ENCODE measurements at places on chromosomes 7 and 10.

DNA sequence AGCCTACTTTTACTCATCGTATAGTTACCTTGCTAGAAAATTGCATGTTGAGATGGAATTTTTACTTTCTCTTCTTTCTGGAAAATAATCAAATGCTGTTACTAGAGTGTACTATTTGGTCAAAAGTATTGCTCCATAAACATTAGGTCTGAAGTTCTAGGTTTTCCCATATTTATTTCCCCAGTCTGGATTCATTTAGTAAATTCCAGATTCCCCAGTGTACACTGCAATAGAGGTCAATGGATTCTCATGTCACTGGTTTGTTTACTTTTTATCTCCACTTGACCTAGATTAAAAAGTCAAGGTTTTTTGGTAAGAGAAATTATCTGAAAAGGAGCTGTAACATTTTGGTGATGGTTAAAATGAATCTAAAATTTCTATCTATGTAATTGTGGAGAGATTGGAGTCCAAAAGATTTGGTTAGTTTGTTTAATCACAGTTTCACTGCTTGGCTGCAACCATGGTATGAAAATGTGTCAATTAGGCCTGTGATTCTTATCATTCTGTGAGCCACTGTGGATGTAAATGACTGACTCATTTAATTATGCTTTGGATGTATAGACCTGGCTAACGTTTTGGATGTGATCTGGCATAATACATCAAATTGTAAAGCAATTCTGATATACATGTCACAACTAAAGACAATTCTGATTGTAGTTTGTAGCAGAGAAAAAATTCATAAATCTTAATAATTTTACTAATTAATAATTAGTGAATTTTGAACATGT, 32.7 kb upstream of the STEAP4 start:
- no peak for DNase-seq

GRCh38 chr7:100685631-100686145, 8.4 kb downstream of the GIGYF1 start:
- no peak for DNase-seq

GRCh38 chr10:119330342-119330741, 123.0 kb downstream of the GRK5 start:
- DNase-seq, result no peak

- no peak for DNase-seq
These were observed 146.6 kb upstream of the AUTS2 start for GRCh38 chr7:69451715-69452114.

DNA sequence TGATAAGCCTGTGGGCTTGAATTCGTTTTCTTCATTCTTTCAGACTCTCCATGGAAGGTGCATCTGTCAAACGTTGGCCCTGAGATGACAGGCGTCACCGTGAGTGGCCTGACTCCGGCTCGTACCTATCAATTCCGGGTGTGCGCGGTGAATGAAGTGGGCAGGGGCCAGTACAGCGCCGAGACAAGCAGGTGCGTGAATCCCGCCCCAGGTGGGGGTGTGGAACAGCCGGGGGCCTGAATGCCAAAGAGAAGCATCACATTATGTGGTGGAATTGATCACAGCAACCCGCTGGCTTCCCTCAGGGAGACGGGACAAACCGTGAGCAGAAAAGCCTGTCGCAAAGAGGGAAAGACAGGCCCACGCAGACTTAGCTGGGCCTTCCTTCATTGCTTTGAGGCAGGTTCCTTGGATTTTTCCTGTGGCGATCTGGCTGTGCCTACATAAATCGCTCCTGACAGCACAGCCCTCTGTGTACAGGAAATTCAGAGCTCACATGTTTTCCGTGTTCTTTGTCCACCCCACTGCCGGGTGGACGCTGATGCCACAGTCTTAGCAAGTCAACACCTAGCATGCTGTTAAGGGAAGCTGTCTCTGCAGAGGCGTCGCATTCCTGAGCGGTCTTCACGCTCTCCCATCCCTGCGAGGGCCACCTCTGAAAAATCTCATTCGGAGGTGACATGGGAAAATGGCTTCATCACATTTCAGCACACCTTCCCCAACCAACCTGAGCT, 671.0 kb upstream of the FOXK1 start:
- DNase-seq, result no peak

DNA sequence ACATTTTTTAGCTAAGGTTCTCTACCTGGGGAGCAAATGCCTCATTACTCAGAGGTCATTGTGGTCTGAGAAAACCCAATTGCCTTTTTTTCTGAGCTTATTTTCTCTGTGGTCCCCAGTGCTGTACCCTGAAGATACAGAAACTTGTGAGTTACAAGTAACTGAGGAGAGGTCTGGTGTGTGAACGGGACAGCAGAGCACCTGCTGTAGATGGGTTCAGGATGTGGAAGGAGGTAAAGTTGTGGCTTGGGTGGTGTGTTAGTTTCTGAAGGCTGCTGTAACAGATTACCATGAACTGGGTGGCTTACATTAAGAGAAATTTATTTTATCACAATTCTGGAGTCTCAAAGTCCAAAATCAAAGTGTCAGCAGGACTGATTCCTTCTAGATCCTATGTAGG, 449.1 kb upstream of the NRP1 start:
- no peak for DNase-seq

- DNase-seq, result peak; percentile 29
These were observed 125.8 kb downstream of the DOCK4 start for GRCh38 chr7:112080441-112080840.

DNA sequence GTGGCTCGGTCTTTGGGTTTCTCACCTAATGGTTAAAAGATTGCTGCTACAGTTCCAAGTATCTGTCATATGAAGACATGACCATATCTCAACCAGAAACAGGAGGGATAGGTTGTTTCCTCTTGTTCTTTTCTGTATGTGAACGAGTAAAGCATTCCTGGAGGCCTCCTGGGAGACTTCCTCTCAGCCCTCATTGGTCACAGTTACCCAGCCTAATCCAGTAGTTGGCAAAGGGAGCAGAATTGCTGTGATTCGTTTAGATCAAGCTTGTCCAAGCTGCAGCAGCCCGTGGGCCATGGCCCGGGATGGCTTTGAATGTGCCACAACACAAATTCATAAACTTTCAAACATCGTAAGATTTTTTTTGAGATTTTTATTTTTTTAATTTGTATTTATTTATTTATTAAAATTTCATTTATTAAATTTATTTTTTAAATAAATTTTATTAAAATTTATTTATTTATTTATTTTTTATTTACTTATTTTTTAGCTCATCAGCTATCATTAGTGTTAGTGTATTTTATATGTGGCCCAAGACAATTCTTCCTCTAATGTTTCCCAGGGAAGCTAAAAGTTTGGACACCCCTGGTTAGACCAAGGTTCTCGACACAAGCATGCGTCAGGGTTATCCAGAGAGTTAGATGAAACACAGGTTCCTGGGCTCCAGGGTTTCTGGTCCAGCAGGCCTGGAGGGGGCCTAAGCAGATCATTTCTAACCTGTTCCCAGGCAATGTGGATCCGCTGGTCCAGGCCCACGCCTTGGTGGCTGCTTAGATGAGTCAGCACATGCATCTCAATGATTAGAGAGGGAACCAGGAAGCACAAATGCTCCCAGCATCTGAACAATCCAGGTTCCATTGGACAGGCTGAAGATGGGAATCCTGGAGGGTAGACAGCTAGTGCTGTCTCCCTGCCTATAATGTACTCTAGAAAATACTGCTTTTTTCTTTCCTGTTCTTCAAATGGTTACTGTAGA, 25.6 kb downstream of the CDC123 start:
- peak; percentile 12 for DNase-seq

DNA sequence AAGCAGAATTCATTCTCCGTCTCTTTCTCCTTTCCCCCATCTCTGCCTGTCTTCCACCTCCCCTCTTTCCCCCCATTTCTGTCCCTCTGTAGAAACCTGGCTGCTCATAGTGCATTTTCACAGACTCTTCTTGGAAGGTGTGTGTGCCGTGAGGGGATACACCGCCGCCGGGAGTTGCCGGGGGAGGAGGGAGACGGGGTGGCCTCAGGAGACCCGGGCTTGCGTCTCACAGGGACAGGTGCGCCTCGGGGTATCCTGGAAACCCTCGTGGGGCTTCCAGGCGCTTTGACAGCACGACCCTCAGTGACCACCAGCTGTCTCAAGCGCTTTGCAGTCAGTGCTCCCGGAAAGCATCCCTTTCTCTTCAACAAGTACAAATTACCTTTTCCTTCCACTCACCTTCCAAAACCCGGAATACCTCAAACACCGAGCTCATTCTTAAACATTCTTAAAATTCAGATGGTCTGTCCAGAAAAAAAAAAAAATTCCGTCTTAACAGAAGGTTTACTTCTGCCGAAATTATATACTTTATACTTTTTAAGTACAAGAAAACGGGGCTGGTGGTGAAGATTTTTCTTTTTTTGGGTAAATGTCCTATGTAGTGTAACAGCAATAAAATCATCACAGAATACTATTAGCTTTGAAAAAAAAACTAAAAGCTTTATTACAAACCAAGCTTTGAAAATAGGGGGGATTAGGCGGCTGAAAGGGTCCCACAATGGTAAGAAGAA, 8.2 kb downstream of the EMX2 start:
- no peak for DNase-seq

- no peak for DNase-seq
These were observed 92.4 kb upstream of the PIK3CG start for GRCh38 chr7:106772655-106773108.

- DNase-seq, result peak; percentile 92
These were observed 151.5 kb downstream of the RNF216 start for GRCh38 chr7:5629941-5630340.

DNA sequence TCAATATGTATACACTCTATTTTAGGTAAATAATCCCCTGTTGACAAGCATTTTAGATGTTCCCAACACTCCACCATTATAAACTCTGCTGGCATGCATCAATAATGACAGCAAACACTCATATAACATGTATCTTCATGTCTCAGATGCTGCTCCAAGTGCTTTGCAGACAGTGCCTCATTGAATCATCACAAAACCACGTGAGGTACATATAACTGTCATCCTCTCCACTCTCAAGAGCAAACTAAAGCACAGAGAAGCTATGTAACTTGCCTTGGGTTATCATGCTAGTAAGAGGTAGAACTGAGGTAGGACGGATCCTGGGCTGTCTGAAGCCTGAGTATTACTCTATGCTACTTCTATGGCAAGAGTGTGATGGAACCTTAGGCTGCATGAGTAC, 72.5 kb upstream of the GSDME start:
- DNase-seq, result no peak

GRCh38 chr7:25636168-25636567, 407.9 kb upstream of the NPVF start:
- DNase-seq, result no peak

DNA sequence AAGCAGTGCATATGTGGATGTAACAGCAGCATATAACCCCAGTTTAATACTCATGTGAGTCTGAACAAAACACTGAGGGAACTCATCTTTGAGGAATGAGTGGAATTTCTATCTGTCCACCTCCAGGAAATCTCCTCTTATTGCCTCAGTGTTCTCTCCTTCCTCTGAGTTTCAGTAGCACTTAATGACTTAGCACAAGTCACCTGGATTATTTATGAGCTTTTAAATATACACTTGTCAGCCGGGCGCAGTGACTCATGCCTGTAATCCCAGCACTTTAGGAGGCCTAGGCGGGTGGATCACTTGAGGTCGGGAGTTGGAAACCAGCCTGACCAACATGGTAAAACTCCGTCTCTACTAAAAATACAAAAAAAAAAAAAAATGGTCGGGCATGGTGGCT, 4.3 kb downstream of the LRRC20 start:
- peak; percentile 80 for DNase-seq

DNA sequence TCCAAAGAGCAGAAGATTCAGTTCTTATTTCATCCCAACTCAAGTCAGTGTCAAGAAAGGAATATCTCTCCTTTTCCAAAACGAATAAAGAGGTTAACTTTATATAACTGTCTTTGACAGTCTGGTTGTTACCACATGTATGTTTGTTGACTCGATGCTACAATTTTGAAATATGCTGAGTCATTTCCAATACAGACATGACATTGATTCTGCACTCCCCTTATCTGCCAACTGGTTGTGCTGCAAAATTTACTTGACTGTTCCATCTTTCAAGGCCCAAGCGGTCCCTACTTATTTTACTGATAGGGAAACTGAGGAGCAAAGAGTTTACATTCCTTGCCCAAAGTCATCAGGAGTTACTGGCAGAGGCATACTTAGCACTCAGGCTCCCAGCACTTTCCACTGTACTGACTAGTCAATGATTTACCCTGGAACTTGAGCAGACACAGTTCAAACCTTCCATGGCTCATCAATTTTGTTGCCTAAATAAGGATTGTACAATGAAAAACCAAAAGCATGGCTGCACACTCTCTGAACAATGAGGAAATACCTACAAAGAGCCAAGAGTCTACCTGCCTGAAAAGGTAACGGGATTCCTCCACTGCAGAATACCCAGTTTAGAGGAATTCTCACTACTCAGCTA, 52.8 kb downstream of the ABLIM1 start:
- DNase-seq, result no peak

DNA sequence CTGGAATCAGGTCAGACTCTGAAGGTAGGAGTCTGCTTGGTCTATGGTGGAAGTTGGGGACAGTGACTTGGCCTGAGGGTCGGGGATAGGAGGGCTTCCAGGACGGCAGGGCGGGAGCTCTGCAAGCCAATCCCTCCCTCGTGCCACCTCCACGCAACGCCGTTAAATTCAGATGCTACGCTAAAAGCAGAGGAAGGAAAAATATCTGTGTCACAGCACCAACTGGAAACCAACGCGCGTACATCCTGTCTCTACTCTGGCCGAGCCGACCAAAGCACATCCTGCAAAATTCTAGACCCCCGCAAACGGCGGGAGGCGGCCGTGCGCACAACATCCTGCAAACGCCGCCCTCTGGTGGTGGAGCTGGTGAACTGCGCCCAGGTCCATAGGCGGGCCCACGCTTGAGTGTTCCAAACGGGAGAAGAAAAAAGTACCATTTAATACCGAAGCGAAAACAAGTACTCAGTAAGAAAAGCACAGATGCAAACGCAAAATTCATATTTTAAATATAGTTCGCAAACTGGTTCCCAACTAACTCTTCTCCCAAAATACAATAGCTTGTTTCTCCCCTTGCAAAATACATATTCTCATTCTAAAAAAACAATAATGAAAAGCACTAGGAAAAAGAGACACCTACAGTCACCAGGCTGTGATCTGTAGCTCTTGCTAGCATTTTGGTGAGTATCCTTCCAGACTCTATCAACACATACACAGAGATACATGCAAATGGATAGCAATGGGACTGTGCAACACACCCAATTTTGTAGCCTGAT, 45.7 kb upstream of the HSPA12A start:
- DNase-seq, result peak; percentile 68

DNA sequence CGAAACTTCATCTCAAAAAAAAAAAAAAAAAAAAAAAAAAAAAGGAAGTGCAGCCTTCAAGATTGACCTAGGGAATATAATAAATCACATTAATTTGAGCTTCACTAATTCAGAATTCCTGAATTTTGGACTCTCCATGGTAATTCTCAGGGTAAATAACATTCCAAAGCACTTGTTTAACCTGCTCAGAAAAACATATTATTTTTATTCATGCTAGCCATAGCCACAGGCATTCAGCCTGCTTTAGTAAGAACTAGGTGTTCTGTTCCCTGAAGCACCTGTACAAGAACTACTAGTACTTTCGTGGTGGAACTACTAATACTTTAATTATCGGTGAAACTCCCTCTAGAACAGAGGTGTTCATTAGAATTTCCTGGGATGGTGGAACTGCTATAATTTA, 169.3 kb downstream of the RTKN2 start:
- DNase-seq, result no peak

GRCh38 chr10:35422228-35422627, 85.9 kb downstream of the CCNY start:
- DNase-seq, result no peak
